ENCODE measurements at places on chromosomes 7 and 10. TPM values are rescaled to one million over a fixed set of nuclear protein-coding genes. Genes with fewer than 3 reads are reported as not detected.

The ZNF722 gene
- total RNA-seq = not detected

The PRKAR2B gene
- 1.6 TPM for total RNA-seq

The BTRC gene
- total RNA-seq = 13.5 TPM

The EMX2 gene
- not detected for total RNA-seq

The GJD4 gene
- not detected for total RNA-seq

The IL6 gene
- total RNA-seq = 0.64 TPM

The DDX56 gene
- total RNA-seq = 102 TPM

The PNLIPRP2 gene
- not detected for total RNA-seq

The STEAP1B gene
- 0.19 TPM for total RNA-seq

The C10orf143 gene
- total RNA-seq = 6.6 TPM

The OR13A1 gene
- total RNA-seq = 0.23 TPM

The AGAP9 gene
- 4.3 TPM for total RNA-seq

The HMX3 gene
- total RNA-seq = not detected

The RAB19 gene
- total RNA-seq = 9.1 TPM

The TDRD1 gene
- total RNA-seq = 0.20 TPM

The PLEKHS1 gene
- not detected for total RNA-seq

The EEPD1 gene
- total RNA-seq = 2.3 TPM

The DNAJC12 gene
- total RNA-seq = 3.6 TPM

The LZTS2 gene
- total RNA-seq = 22.4 TPM

The ANKRD2 gene
- total RNA-seq = 0.23 TPM

The PVRIG gene
- total RNA-seq = 86.2 TPM

The SPDYE5 gene
- total RNA-seq = 0.14 TPM

The PNLIP gene
- total RNA-seq = not detected

The GNGT1 gene
- total RNA-seq = not detected

The WNT2 gene
- not detected for total RNA-seq

The SNX10 gene
- total RNA-seq = 31.6 TPM

The GNAI1 gene
- total RNA-seq = 0.14 TPM

The NFE2L3 gene
- total RNA-seq = 10.0 TPM

The NPFFR1 gene
- total RNA-seq = 0.03 TPM

The PSTK gene
- 3.5 TPM for total RNA-seq

The JAZF1 gene
- 4.4 TPM for total RNA-seq

The STRIP2 gene
- total RNA-seq = 3.3 TPM

The GRM3 gene
- not detected for total RNA-seq

The UCMA gene
- not detected for total RNA-seq

Data from activated naive CD8-positive, alpha-beta T cell treated with anti-CD3 and anti-CD28 coated beads, Interleukin-2, amount 10 ng/mL, durations not matched to agents 7 days and 5 days (primary cell).